ENCODE measurements at places on chromosomes 2 and 18.

DNA sequence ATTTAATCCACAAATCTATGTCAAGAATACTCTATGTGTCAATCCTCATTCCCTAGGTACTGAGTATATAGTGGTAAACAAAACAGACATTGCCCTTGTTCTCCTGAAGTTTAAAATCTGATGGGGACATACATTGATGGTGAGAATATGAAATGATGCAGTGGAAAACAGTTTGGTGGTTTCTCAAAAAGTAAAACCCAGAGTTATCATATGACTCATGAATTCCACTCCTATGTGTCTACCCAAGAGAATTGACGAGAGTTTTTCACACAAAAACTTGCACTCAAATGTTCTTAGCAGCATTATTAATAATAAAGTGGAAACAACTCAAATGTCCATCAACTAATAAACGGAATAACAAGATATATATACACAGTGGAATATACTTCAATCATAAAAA, 586.7 kb downstream of the CCDC85A start:
- no peak for DNase-seq

DNA sequence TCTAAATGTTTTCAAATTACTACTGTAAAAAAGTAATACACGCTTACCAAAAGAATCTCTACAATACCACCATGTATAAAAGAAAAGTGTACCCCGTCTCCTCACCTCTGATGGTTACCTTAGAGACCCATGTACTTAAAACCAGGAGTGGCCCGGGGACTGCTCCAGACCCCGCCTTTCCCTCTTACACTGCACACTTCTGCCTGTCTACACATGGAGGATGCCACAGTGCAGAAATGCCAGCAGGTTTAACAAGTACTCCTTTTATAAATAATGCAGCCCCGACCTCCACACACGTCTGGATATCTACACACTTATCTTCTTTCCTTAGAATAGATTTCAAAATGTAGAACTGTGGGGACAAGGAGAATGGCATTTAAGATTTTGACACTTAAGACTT, 5.3 kb downstream of the HDAC4 start:
- no peak for DNase-seq

- no peak for DNase-seq
Observed at GRCh38 chr18:2114289-2114688, 457.0 kb downstream of the METTL4 start.

DNA sequence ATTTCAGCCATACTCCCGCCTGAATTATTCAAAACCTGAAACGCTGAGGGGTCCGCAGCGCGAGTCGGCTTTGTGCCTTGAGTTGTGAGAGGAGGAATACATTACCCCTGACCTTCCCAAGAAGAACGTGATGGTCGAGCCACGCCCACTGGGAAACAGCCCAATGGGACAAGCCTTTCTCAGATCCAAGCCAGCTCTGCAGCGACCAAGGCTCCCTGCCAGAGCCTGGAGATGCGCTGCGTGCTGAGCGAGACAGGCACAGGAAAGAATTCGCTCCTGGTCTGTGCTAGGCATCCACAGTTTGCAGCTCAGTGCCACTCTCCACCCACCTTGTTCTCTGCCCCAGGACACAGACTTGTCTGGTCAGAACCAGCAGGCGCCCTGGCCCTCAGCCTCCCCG, 74.1 kb upstream of the GLI2 start:
- DNase-seq, result no peak

DNA sequence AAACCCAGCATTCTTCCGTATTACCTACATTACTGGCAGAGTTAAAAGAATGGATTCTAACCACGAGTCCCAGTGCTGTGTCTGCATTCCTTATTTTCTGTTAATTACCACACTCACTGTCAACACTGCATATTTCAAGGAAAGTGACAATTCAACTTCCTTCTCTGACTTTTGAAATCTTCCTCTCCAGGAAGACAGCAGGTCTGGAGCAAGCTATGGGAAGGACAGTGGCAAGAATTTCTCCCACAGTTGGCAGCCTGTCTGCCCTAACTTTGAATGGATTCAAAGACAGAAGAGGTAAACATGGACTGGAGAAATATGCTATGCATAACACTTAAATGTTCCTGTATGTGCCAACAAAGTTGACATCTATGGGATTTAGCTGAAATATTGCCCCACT, 700.5 kb upstream of the CHAC2 start:
- DNase-seq, result no peak

GRCh38 chr18:45825258-45826044, at the start of gene SIGLEC15:
Gene SIGLEC15, plus strand, starts transcription at chr18:45825675. Its CDS starts 54 bp downstream, at chr18:45825729.
- no peak for DNase-seq

DNA sequence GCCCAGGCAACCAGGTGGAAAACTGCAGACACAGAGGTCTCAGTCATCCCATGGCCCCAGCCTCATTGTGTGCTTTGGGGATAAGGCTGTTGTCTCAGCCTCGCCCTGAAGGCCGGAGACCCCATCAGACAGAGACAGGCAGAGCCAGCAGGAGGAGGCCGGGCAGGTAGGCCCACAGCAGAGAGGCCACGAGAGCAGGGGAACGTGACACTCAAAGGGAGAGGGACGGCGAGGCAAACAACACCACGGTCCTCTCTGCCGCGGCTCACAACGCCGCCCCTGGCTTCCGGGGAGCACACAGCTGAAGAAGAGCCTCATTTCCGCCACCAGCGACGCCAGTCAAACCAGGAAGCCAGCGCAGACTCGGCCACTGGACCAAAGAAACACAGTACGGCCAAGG, 103.3 kb downstream of the ZNF516 start:
- DNase-seq, result no peak

DNA sequence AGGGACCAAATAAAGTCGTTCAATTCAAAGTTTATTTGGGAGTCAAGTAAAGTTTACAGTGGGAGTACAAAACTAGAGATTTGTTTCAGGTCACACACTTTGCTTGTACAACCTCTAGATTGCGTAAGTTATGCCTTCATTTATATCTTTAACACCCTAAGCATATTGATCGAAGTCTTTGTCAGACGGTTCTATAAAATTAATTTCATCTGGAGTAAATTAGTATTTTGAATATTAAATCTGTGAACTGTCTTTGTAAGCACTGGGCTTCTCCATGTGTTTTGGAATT, 119.7 kb downstream of the ACAA2 start:
- DNase-seq, result no peak

DNA sequence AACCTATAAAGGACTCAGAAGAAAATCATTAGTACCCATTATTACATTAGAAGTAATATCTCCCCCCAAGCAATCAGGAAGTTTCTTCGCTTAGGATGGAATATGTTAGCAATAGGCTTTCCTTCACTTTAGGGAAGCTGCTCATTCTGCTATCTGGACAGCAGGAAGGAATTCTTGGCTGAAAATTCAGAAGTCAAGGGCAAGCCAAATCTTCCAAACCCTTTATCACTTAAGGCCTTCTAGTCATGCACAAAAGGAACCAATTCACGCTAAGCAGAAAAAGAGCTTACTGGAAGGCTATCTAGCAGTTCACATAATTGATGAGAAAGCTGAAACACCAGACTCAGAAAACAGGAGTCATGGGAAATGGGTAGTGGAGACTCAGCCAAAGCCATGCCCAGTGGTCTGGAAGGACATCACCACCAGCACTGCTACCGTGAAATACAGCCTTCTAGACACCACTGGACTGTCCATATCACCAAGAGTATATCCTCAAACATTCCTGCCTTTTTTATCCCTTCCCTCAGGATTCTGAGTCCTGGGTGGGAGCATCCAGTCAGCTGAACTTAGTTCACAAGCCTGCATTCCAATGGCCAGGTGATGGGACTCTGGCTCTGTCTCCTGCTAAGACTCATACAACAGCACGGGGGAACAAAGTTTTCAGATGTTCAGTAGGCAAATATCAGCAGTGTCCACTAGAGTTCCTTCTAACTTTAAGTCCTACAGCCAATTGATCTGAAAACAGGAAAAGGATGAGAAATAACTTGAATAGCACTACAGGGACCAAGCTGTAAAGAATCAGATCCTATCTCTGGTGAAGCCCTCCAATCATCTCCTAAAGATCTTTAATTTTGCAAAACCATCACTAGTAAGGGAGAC, 14.8 kb upstream of the ADAM17 start:
- no peak for DNase-seq

- no peak for DNase-seq
Observed at GRCh38 chr2:194696690-194697089, 960.3 kb upstream of the SLC39A10 start.
